ENCODE measurements at places on chromosomes 7 and 10.

DNA sequence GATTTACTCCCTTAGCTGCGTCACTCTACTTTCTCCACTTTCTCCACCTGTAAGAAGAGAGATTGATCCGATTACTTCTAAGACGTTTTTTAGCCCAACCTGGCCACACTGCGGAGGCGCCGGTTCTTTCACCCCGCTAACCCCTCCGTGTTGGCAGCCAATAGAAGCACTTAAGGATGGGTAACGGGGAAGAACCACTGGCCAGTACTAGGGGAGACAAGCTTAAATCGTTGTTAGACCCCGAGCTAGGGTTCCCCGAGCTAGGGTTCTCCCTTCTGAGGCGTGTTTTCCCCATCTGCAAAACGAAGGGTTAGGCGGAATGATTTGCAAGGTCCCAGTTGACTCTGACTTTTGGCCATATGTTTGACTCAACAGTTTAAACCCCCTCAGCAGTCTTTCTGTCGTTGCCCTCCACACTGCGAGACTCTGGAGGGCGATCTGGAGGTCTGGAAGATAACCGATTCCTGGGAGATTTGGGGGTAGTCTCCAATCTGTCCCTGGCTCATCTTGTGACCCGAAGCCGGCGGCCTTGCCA is 644 bp downstream of the UMAD1 start:
- DNase-seq, result no peak

DNA sequence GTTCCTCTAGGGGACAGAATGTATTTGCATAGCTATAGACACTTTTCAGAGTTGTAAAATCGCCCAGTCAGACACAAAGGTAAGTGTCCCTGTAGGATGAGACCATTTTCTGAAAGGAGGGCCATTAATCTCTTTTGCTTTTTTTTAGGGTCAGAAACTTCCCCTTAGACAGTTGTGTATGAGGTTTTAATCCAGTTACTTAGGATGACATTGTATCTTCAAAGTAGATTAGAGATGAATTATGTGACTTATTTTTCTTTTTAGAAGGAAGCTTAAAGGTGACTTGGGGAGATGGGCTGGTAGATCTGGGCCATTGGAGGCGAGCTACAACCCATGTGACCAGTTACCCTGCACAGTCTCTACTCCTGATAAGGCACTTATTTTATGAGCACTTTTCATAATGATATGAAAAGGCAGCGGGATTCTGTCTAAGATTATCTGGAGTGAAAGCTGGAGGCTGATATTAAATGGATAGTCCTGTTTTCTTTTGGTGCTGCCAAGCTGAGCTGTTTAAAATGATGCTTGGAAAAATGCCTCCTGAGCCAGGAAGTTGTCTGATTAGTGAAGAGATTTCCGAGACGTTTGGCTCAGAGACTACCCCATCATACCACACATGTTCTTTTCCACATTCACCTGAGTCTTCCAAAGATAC is 264.3 kb downstream of the AUTS2 start:
- DNase-seq, result no peak

DNA sequence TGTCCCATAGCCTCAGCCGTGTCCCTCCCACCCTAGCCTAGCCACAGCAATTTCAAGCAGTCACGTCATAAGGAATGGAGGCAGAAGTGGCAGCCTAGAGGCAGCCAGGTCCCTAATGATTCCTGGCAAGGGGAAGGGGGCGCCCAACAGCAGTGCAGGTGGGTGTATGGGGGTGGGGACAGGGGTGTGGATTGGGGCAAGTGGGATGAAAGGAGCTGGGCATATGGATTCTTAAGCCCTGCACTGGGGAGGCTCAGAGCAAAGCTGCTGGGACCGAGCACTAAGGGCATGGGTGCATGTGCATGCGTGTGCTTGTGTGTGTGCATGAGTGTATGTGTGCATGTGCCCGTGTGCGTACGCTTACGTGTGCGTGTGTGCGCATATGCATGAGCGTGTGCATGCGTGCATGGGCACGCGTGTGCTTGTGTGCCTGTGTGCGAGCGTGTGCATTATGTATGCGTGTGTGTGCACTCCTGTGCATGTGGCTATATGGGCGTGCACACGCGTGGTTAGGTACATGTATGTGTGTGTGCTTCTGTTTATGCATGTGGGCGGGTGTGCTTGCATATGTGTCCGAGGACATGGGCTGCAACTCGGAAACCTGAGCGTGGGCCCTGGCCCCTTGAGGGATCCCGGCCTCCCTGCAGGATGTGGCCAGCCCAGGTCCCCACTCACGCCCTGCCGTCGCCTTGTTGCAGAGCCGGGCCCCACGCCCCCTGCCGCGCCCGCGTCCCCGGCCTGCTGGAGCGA is 34.1 kb downstream of the SH2B2 start:
- no peak for DNase-seq

- no peak for DNase-seq
Observed at GRCh38 chr10:97007417-97007816, 175.3 kb downstream of the LCOR start.

DNA sequence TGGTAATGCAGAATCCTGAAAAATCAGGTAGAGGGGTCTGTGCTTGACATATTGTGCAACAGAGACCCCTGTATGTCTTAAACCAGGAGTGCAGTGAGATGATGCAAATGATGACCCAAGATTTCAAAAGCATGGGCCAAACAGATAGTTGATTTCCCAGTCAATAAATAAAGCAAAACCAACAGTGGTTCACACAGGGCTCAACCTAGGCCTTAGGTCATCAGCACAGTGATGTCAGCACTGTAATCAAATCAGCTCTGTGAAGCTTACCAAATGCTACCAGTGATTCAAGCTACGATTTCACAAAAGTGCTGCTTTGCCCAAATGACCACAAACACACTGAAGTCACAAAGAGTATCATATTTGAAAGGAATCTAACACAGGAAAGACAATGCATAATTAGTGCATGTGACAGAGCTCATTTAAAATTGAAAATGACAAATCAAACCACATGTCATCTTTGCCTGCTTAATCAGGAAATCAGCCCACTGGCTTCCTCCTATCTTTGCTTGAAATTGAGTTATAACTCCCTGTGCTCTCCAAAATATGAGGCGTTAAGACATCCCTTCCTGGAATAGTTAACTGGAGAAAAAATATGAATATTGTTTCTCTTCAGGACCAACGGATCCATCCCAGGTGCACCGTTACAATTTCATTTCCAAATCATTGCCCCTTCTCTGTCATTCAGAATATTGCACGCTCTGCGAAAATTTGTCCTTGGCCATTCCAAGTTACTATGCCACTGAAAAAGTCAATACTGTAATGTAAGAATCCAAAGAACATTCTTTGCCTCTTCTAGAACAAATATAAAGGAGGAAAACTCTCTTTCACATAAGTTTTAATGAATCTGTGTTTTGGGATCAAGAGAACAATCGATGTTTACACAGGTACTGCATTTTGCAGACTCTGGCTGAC is 41.9 kb upstream of the ASL start:
- DNase-seq, result no peak

- DNase-seq, result no peak
Observed at GRCh38 chr10:132299371-132300336, 8.1 kb downstream of the STK32C start.

GRCh38 chr7:127959770-127960169 is 71.5 kb downstream of the LRRC4 start:
- DNase-seq, result no peak

DNA sequence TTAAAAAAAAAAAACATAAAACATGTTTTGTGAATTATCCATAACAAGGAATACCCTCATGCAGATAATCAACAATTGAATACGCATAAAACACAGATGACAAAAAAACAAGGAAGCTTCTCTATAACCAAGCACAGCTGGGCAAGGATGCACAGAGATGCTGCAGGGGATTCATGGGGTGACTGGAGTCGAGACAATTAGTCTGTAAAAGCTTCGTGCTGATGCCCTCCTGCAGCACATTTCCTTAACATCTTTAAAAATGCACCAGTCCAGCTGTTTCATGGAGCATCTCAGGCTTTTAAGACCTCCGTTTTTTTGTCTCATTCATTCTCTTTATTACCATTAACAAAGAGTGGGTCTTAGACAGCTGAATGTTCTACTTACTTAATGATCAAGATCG is 794.0 kb upstream of the C7orf33 start:
- DNase-seq, result no peak

GRCh38 chr7:157693521-157694375 is 356.9 kb downstream of the DNAJB6 start:
- DNase-seq, result no peak

GRCh38 chr10:34817586-34817985 is 2.5 kb upstream of the PARD3 start:
- DNase-seq, result no peak

- DNase-seq, result no peak
Observed at GRCh38 chr10:50316695-50317648, 65.7 kb upstream of the ASAH2 start.

- no peak for DNase-seq
Observed at GRCh38 chr7:134528749-134529148, 1.4 kb downstream of the AKR1B10 start.

- no peak for DNase-seq
Observed at GRCh38 chr10:13784067-13784466, 197.3 kb downstream of the PRPF18 start.

GRCh38 chr10:100997360-100998182 is 2.0 kb upstream of the LZTS2 start:
- DNase-seq, result peak; percentile 82

GRCh38 chr7:57178768-57179139 is 46.5 kb upstream of the ZNF479 start:
- no peak for DNase-seq

- no peak for DNase-seq
Observed at GRCh38 chr7:112573302-112574039, 92.7 kb downstream of the LSMEM1 start.

DNA sequence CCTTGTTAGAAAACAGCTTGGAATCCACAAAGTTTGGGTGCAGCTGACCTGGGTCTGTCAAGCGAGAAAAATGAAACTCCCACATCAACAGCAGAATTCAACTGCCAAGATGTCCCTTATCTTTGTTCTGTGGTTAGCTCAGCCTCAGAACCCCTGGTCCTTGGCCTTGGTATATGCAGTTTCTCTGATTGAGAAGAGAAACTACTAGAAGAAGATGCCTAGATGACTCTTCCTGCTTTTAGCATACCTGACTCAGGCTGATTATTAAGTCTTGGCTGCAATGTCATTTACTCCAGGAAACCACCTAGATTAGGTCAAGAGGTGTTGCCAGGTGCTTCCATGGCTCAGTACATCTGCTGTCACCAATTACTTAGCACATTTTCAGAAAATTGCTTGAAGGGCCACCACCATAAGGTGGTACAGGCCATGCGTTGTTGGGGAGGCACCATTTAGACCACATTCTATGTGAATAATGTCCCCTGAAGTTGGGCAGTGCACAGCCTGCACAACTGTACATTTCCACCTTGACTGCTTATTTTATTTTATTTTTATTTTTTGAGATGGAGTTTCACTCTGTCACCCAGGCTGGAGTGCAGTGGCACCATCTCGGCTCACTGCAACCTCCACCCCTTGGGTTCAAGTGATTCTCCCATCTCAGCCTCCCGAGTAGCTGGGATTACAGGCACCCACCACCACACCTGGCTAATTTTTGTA is 59.4 kb upstream of the ZNF438 start:
- DNase-seq, result no peak

GRCh38 chr7:117323305-117323850 is 520 bp upstream of the WNT2 start:
- no peak for DNase-seq
